ENCODE measurements at places on chromosomes 5 and 9.

GRCh38 chr5:135596157-135596763 lies 17.5 kb upstream of the CXCL14 start:
- DNase-seq = no peak

DNA sequence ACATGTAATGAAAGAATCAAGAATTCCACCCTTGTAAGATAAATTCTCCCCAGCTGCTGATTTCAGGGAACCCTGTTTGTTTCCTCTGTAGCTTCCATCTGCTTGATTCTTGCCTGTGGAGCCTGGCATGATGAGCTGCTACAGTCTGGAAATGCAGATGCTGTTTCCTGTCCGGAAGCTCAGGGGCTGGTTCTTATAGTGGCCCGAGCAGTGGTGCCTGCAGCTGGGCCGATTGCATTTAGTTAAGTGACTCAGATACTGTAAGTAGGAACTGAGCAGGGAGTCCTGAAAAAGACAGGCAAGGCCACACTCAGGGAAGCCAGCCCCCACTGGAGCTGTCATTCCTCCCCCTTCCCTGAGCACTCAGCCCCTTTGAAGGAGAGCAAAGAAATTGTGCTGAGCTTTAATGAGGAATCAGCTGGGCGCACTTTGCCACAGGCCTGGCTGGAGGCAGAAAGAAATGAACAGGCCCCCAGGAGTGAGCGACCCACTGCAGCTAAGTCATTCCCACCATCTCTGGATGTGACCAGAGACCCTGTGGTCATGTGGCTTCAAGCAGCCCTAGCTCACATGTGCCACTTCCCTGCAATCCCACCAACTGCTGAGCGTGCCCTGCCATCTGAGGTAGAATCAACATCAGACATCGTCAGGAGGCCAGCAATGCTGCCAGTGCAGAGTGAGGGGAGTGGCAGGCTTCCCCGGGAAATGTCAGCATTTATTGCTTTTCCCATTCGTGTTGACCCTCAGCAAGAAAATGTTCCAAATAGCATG lies 206.0 kb upstream of the WWC1 start:
- DNase-seq = no peak

DNA sequence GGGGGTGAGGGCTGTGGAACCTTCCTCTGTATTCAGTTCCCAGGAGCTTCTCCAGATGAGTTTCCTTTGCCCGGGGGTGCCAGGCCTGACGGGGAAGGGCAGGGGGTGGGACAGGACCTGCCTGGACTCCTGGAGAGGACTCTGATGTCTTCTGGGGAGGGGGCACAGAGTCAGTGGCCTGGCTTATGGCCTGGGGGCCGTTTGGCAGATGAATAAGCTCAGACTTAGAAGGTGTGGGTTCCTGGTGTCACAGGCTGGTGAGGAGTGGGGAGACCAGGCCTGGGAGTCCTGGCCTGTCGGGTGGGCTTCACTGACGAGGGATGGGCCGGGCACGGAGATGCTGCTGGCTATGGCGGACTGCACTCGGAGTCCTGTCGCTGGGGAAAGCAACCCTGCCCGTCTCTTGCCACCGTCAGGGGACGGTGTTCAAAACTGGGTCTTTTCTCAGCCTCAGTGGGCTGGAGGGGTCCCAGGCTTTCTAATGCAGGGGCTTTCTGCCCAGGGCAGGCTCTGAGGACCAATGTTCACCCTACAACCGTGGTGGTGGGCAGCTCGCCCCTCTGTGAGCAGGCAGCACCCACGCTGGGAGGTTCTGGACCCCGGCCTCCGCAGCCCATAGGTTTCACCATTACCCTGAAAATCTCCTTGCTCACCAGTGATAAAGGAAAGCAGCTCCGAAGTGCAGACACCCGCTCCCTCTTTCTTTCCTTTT lies 16.2 kb downstream of the COL5A1 start:
- no peak for DNase-seq

DNA sequence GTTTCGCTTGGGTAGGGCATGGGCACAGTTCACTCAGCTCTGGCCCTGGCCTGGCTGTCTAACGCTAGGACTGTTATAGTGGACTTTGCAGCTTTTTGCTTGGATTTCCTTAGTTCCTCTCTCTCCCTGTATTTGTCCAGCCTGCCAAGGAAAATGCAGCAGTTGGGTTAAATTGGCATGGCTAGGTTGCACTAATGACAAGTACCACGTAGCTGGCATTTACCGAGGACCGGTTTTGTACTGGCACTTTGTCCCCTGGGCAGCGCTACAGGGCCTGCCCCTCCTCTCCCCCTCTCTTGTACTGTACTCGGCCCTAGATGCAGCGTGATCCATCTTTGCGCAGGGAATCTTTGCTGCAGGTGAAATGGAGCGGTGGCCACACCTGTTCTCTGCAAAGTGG lies 2.4 kb downstream of the WDR5 start:
- no peak for DNase-seq

- DNase-seq = no peak
Observed at GRCh38 chr5:395156-395920, 47.6 kb upstream of the EXOC3 start.

- no peak for DNase-seq
Observed at GRCh38 chr9:79061752-79062616, 509.8 kb upstream of the TLE4 start.

GRCh38 chr5:128081111-128081851 lies 2.3 kb upstream of the SLC12A2 start:
- no peak for DNase-seq

GRCh38 chr5:149450199-149450598 lies 71.1 kb upstream of the IL17B start:
- DNase-seq = no peak

- DNase-seq = no peak
Observed at GRCh38 chr9:119224431-119224830, 144.8 kb downstream of the BRINP1 start.

DNA sequence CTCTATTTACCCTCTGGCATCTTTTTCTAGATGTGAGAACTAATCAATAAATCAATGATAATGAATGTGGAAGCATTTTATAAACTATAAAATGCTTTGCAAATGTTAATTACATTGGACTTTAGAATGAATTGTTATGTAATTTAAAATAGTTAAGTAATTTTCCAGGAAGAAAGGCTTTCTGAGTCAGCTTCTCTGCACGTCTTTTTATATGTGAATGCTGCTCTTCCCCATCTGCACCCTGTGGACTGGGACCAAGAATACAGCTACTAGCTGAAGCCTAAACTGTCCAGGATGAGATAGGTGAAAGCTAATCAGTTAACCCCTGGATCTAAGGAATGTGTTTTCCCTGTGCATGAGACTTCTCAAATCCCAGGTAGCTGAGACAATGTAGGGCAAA lies 292.9 kb downstream of the NR3C1 start:
- no peak for DNase-seq

DNA sequence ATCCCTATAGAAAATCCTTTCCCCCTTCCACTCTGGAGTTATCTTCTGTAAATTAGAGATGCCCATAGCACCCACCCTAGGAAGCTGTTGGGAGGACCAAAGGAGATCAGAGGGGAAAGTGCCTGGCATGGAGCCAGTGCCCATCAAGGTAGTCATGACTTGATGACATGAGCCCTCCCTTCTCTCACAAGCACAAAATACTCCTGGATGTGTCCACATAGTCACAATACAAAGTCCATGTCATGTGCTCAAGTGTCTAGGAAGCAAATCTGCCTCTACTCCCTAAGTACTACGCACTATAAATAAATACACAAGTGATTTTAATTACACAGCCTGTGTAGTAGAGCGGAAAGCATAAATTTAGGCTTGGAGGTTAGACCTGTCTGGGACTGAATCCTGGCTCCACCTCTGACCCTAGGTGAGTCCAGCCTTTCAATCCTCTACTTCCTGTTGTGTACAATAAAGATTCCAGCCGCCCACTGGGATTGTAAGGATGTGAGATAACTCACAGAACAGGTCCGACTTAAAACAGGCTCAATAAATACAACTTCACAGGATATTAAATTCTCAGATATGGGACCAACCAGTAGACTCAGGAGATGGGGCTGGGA lies 30.6 kb downstream of the TTC39B start:
- DNase-seq = no peak

DNA sequence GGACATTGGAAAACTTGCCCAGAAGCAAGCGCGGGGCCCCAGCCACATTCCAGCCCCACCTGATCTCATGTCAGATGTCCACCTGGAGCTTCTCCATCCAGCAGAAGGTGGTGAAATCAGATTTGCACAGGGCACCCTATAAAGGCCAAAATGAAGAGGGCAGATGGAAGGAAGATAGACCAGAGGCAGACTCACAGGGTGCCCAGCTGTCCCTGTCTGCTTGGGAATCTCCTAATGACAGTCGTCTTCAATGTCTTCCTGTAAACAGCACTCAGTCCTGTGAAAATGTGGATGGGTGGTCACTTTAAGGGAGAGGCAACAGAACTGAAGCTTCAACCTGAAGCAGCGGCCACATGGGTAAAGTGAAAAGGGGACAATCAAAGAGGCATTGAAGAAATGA lies 607.5 kb downstream of the IRX1 start:
- no peak for DNase-seq

GRCh38 chr9:114366334-114367128 lies 21.3 kb downstream of the AKNA start:
- DNase-seq = no peak

DNA sequence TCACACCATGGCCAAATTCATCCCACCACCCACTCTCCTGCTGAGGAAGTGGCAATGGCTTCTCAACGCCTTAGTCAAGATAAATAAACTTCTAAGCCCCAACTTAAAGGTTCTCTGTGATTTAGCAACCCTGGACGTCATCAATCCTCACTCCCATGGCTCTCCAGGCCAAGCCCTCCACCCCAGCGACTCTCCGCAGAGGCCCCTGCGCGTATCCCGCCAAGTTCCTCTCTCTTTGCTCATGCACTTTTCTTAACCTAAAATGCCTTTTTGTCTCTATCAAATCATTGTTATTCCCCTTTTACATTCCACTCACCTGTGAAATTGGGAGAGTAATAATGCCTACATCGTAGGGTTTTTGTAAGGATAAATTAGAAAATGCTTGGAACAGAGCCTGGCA lies 88.6 kb downstream of the NRG2 start:
- no peak for DNase-seq

DNA sequence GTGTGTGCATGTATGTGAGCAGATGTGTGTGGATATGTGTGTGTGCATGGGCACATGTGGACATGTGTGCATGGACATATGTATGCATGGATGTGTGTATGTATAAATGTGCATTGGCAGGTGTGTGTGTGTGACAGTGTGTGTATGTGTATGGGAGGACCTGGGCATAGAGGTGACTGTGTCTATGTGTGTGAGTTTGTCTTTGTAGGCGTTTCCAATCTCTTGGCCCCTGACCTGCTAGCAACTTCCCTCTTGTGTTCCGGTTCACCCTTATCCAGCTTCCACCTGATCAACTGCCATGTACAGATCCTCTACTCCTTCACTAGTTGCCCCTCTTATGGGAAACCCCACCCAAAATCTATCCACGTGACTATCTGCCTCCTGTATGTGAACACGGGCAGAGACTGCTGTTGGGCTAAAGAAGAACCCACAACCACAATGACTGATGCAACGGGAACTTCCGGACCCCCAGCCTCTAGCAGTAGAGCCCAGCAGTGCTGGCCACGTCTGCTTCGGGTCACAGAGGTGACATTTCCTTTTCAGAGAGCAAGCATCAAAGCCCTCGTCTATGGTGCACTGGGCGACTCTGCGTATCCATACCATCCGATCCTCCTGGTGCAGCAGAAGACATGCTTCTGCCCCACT lies 24.9 kb upstream of the GADD45G start:
- peak; percentile 81 for DNase-seq

- no peak for DNase-seq
Observed at GRCh38 chr9:121292801-121293241, 24.9 kb downstream of the GSN start.

DNA sequence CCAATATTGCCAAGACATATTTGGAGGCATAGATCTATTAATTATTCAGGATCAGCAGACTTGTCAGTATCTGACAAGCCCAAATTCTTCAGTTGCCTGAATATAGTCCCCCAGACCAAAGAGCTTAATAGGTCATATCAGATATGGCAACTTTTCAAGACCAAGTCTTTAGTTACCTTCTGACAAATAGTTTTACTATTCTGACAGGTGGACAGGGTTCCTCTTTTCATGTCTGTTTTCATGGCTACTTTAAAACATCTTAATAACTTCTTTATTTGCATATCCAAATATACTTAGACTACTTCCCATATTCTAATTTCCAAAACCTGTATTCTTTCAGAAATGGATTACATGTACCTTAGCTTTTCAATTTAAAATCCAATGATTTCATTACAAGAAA lies 65.4 kb downstream of the AUH start:
- no peak for DNase-seq

- DNase-seq = no peak
Observed at GRCh38 chr5:34844106-34844505, 5.1 kb downstream of the TTC23L start.

DNA sequence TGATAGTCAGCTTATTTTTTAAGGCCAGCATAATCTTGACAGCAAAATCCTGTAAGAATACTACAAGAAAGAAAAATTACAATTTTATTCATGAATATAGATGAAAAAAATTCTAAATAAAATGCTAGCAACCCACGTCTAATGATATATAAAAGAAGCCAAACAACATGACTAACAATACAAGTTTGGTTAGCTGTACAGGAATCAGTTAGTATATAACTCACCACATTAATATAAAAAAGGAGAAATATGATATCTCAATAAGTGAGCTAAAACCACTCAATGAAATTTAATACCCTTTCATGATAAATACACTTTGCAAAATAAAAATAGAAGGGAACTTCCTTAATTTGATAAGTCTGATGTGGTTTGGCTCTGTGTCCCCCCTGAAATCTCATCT lies 139.7 kb upstream of the MAN2A1 start:
- no peak for DNase-seq

GRCh38 chr5:33310451-33310850 lies 130.3 kb upstream of the TARS1 start:
- DNase-seq = no peak

DNA sequence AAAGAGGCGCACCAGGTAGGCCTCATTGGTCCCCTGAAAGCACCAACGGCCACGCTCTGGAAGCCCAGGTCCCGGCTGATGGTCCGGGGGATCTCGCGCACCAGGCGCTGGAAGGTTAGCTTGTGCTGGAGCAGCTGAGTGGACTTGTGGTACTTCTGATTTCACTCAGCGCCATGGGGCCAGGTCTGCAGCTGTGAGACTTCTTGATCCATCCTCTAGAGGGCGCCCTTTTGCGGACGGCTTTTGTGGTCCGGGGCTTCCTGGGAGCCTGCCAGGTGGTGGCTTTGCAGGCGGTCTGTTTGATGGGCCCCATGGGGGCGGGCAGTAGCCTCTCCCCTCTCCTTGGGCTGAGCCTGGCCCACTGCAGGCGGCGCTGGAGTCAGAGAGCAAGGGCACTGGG lies 10.4 kb downstream of the TAF11L12 start:
- no peak for DNase-seq
